ENCODE measurements at places on chromosomes 12 and 14. TPM values are rescaled to one million over a fixed set of nuclear protein-coding genes. Genes with fewer than 3 reads are reported as not detected.

Gene CCDC197
- polyA plus RNA-seq, result not detected

Gene CCDC85C
- polyA plus RNA-seq, result 1.5 TPM

Gene REP15
- polyA plus RNA-seq, result not detected

Gene TC2N
- 193 TPM for polyA plus RNA-seq

Gene GALNT9
- not detected for polyA plus RNA-seq

Gene SYT10
- not detected for polyA plus RNA-seq

Gene SAMD4A
- polyA plus RNA-seq, result not detected

Gene TAS2R13
- polyA plus RNA-seq, result not detected

Gene ARHGAP9
- 283 TPM for polyA plus RNA-seq

Gene RNASE3
- not detected for polyA plus RNA-seq

Gene GALNT6
- 14.0 TPM for polyA plus RNA-seq

Gene ANKRD33
- not detected for polyA plus RNA-seq

Gene SPTLC2
- polyA plus RNA-seq, result 11.6 TPM

Gene RNASE1
- not detected for polyA plus RNA-seq

Gene GUCY2C
- polyA plus RNA-seq, result not detected

Gene ATG2B
- 2.5 TPM for polyA plus RNA-seq

Gene GPRC5D
- polyA plus RNA-seq, result not detected

Gene GLIPR1
- polyA plus RNA-seq, result 56.0 TPM

Gene MYF6
- not detected for polyA plus RNA-seq

Gene B4GALNT3
- polyA plus RNA-seq, result 0.21 TPM

Gene PTPRB
- polyA plus RNA-seq, result not detected

Gene CLEC6A
- not detected for polyA plus RNA-seq

Gene CCDC175
- not detected for polyA plus RNA-seq

Gene ADAM21
- 0.14 TPM for polyA plus RNA-seq

Gene KRT3
- polyA plus RNA-seq, result not detected

Gene AICDA
- not detected for polyA plus RNA-seq

Gene AMDHD1
- polyA plus RNA-seq, result 0.41 TPM

Gene FOXN4
- not detected for polyA plus RNA-seq

Gene ACSS3
- not detected for polyA plus RNA-seq

Gene SLC11A2
- polyA plus RNA-seq, result 14.0 TPM

Gene RPS6KA5
- 17.7 TPM for polyA plus RNA-seq

Gene SIX6
- not detected for polyA plus RNA-seq

Gene TRHDE
- not detected for polyA plus RNA-seq

Gene KRT6C
- not detected for polyA plus RNA-seq

Gene KCNJ8
- not detected for polyA plus RNA-seq

Gene MYH6
- polyA plus RNA-seq, result not detected

Gene ERBB3
- polyA plus RNA-seq, result 0.51 TPM

Gene MANSC1
- polyA plus RNA-seq, result 4.2 TPM

Gene SIRT4
- 3.1 TPM for polyA plus RNA-seq

Gene CELA1
- polyA plus RNA-seq, result 9.2 TPM

Gene SLC25A47
- not detected for polyA plus RNA-seq

Gene ACOT6
- not detected for polyA plus RNA-seq

Gene PLEKHG7
- not detected for polyA plus RNA-seq

Gene C1R
- 2.9 TPM for polyA plus RNA-seq

Gene RND1
- 0.94 TPM for polyA plus RNA-seq

Gene CACNA2D4
- polyA plus RNA-seq, result 5.7 TPM

Gene IAPP
- not detected for polyA plus RNA-seq

Gene TAS2R19
- polyA plus RNA-seq, result 0.24 TPM

Gene PITPNM2
- polyA plus RNA-seq, result 2.9 TPM

Gene TBPL2
- polyA plus RNA-seq, result not detected

Gene CLEC2A
- 0.22 TPM for polyA plus RNA-seq

Gene SMOC1
- polyA plus RNA-seq, result not detected

Gene C14orf39
- not detected for polyA plus RNA-seq

Gene SLC6A13
- polyA plus RNA-seq, result not detected

Gene PZP
- polyA plus RNA-seq, result not detected

Gene ANG
- not detected for polyA plus RNA-seq

Gene GSG1
- polyA plus RNA-seq, result not detected
